ENCODE measurements at places on chromosomes 6 and 20.
A peak's percentile ranks its signal among the peaks of the same experiment; 100 is the strongest.

DNA sequence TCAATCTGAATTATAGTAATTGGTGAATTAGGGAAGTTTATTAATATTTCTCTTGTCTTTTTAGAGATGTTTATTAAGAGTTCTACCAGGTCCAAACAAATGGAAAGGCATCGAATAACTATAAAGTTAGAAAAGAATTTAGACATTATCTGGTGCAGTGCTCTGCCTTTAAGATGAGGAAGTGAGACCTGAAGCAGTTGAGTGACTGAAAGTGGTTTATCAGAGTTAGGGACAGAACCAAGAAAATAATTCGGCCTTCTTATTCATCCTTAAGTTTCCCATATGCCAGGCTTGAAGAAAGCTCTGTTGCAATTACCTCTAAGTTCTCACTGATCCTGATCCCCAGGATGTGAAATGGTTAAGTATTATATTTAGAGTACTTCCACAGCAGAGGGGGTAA, 94.2 kb upstream of the FLRT3 start:
- no peak for DNase-seq

GRCh38 chr20:62945771-62946339, 6.7 kb upstream of the SLC17A9 start:
- DNase-seq, result no peak

DNA sequence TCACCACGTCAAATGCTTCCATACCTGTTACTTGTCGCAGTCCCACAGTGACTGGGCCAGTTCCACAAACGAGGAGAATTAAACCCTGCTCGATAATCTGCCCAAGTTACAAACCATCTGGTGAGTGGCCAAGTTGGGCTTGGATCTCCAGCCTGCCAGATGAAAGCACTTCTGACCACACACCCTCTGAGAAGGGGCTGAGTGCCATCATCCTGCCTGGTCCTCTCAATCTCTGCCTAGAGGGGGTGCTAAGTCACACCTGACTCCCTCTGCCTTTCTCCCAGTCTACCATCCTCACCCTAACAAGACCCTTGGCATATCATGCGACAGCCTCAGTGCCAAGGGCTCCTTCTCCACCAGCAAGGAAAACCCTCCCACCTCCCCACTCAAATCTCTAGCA, 15.8 kb downstream of the RRP36 start:
- DNase-seq, result no peak

DNA sequence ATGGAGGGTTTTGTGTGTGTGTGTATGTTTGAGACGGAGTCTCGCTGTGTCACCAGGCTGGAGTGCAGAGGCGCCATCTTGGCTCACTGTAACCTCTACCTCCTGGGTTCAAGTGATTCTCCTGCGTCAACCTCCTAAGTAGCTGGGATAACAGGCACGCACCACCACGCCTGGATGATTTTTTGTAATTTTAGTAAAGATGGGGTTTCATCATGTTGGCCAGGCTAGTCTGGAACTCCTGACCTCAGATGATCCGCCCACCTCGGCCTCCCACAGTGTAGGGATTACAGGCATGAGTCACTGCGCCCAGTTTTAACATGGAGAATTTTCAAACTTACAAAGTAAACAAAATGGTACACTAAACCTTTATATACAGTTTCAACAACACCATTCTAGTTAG, 22.8 kb downstream of the AMD1 start:
- DNase-seq, result no peak

DNA sequence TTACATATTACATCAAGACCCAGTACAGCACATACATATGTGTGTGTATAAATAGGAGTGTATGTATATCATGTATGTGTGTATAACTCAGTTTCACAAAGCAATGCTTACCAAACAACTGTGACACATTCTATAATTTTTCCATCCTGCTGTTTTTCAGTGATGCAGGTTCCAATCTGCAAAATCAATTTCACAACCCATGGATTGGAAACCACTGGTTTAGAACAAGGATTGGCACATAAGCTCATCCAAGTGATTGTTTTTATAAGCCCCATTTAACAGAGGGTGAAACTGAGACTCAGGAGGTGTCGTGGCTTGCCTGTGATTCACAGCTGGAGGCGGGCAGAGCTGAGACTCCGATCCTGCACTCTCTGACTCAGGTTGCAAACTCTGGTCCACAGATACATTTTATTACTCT, 158.2 kb downstream of the ZMYND8 start:
- no peak for DNase-seq

DNA sequence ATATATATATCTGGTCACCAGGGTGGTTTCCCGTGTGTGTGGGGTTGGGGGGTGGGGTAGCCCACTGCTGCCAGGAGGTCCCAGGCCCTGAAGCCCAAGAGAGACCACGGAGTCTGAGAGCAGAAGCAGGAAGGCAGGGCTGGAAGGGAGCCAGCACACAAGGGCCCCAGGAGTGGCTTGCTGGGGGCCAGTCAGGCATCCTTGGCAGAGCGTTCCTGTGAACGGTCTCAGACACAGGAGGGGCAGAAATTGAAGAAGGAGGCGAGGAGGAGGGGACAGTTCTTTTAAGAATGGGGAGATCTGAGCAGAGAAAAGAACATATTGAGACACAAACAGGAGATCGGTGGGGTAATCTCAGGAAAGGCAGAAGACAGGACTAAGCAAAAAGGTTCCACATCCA, 1.9 kb upstream of the EBF4 start:
- no peak for DNase-seq

DNA sequence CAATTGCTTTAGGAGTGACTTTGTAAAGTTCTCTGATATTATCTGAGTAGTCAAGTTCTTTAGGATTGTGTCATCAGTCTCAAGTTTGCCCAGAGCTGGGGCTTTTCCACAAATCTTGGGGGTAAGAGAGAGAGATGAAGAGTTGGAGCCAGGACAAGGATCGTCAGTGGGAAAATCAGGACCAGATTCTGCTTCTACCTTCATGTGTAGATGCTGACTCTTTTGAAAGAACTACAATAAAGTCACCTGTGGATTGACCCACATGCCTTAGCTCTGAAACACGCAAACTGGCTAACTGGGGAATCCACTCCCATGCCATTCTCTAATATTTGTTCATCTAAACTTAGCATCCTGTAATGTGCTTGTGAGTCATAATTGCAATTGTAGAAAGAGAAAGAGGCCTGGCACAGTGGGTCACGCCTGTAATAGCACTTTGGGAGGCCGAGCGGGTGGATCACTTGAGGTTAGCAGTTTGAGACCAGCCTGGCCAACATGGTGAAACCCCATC, 15.6 kb upstream of the BICRAL start:
- DNase-seq, result no peak

DNA sequence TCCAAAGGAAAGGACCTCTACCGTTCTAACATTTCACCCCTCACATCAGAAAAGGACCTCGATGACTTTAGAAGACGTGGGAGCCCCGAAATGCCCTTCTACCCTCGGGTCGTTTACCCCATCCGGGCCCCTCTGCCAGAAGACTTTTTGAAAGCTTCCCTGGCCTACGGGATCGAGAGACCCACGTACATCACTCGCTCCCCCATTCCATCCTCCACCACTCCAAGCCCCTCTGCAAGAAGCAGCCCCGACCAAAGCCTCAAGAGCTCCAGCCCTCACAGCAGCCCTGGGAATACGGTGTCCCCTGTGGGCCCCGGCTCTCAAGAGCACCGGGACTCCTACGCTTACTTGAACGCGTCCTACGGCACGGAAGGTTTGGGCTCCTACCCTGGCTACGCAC, 18.8 kb downstream of the PRDM1 start:
- DNase-seq, result no peak

DNA sequence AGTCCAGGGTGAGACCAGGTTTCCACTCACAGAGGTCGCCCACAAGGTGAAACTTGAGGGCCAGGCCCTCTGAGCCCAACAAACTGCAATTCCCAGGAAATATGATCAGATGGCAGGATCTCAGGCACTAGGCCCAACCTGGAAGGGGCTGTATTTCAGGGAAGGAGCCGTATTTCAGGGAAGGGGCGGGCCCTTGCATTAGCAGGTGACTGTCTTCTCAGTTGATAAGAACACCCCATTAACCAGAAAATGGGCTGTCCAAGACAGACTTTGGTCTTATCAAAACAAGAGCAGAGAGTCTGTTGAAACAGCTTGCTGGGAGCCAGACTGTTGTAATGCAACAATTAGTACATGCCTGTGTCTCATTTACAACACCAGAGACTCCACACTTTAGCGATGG, 10.9 kb upstream of the BNIP5 start:
- no peak for DNase-seq

DNA sequence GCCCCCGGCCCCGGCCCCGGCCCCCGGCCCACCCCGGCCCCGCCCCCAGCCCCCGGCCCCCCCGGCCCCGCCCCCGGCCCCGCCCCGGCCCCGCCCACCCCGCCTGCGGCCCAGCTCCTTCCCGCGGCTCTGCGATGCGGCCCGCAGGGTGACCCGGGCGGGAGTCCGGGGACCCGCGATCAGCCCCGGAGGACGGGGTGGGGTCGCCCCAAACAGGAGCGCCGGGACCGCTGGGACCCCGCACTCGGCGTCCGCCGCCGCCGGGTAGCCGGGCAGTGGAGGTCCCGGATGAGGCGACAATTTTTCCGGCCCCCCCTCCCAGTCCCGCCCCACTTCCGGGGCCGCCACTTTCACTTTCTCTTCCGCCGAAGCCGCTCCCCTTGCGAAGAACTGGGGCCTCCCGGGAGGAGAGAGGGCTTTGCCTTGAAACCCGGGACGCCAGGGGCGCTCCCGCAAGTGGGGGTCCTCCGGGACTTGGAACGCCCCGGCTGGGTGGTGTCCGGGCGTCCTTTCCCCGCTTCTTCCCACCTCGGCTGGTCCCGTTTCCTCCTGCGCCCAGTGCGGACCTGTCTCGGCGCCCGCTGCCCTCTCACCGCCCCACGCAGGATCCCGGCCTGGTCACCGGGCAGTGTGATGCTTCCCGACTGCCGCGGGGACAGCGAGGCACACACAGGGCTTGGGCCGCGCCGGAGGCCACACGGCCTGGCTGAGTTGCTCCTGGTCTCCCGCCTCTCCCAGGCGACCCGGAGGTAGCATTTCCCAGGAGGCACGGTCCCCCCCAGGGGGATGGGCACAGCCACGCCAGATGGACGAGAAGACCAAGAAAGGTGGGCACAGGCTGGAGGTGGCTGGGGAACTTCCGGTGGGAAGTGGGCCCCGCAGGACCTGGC, at the start of gene RBCK1:
RBCK1 (plus strand) TSS at position 347 of the 890 bp plus-strand sequence; CDS start at position 806, 459 bp downstream.
- DNase-seq, result peak; percentile 84

- no peak for DNase-seq
Observed at GRCh38 chr6:24743265-24743943, 24.4 kb upstream of the C6orf62 start.

- DNase-seq, result no peak
Observed at GRCh38 chr6:101396548-101397173, 3.2 kb downstream of the GRIK2 start.

DNA sequence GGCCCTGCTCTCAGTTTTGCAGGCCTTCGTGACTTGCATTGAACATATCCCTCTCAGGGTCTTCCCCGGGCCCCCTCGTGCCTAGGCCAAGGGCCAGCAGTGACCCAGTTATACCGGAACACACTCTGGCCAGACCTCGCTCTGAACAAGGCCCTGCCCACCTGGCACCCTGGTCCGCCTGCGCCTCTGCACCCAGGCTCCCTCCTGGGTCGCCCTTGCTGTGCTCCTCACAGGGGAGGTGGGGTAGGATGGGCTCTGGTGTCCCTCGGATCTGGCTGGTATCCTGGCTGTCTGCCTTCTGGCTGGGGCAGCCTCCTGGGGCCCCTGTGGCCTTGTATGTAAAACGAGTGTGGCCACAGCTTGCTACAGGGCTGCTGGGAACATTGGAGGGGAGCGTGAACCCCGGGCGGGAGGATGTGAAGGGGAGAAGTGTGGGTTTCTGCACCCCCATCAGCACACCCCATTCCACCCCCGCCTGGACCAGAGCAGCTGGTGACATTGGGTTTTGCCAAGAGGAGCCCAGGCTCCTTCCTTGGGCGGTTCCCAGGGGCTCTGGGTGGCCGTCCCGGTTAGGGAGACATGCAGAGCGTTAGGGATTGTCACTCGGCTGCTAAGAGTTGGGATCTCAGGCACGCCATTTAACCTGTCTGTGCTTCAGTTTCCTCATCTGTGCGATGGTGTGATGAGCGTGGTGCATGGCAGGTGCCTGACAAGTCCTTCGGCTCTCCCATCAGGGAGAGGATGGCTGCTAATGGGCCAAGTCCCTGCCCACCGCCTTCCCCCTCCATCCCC, 17.5 kb downstream of the SRC start:
- no peak for DNase-seq

GRCh38 chr6:85452441-85452881, 2.6 kb downstream of the NT5E start:
- no peak for DNase-seq

DNA sequence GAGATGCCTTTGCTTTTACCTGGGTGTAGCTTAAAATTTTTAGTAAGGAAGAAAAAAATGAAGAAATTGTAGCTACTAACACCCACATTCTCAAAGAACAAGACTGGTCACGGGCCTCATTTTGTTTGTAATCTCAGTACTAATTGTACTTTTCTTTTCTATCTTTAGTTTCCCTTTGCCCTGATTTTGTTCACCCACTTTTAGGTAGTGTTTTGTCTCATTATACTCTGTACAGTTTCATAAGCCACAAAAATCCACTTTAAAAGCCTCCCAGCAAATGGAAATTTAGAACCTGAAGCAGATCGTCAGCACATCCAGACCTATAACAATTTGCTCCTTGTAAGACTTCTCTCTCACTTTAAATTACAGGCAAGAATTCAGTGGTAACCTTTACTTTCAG, 43.3 kb downstream of the TP53INP2 start:
- no peak for DNase-seq

GRCh38 chr20:3702611-3703391, 9.6 kb downstream of the SIGLEC1 start:
- no peak for DNase-seq

- DNase-seq, result no peak
Observed at GRCh38 chr6:8149350-8149749, 47.0 kb upstream of the EEF1E1 start.

Measured in stimulated activated CD4-positive, alpha-beta T cell treated with anti-CD3 and anti-CD28 coated beads, Interleukin-4, amount 100 ng/mL, for 4 hours (primary cell).